Cortex of kidney (tissue), 1 donor: ENCODE measurements at places on chromosomes 5 and 9.

- DNase-seq = no peak
These were observed 2.6 kb downstream of the TSTD2 start for GRCh38 chr9:97630591-97630990.

DNA sequence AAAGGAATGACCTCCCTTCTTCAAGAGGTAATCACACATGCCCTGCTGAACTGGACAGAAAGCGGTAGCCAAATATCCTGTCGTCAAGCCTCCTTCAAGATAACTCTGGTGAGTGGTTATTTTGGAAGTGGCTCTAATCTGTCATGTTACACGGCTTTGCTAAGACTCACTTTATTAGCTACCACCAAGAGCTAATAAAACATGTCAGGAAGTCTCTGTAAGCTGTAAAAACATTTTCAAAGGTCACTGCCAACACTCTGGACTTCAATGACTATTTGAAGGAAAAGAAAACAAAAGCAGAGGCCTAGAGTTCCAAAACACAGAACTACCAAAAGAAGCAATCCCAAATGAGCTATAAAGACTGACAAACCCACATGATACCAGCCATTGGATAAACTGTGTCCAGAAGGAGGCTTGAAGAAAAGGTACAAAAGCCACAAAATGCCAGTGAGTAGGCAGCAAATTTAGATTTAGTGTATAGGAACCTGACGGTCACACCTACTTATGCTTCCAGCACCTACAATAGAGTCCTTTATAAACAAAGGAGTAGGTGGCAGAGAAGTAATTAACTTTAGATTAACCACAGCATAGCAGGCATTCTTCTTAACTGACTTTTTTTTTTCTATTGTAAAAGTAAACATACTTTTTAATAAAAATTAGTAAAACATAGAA is 97.3 kb upstream of the EQTN start:
- DNase-seq = no peak

- no peak for DNase-seq
These were observed 9.5 kb downstream of the CCDC187 start for GRCh38 chr9:136294437-136294836.

DNA sequence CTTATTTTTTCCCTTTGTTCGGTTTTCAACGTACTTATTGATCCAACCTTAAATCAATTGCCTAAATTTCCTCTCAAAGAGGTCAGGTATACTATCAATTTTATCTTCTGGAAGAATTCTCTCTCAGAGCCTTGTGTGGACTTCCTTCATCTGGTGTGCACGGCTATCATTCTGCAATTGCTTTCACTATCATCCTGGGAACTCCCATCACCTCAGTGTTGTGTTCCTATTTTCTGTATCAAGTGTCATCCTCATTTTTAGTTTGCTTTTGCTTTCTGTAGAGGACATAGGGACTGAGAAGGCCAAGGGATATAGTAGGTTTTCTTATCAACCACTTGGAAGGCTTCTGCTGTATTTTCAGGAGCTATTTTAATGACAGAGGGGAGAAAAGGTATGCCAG is 11.3 kb downstream of the STOM start:
- DNase-seq = no peak

- no peak for DNase-seq
These were observed 226.2 kb downstream of the CACNA1B start for GRCh38 chr9:138103849-138104206.

GRCh38 chr9:116656501-116656971 is 30.6 kb upstream of the TRIM32 start:
- DNase-seq = no peak

- no peak for DNase-seq
These were observed 92.6 kb downstream of the EFNA5 start for GRCh38 chr5:107578051-107578635.

GRCh38 chr5:96381526-96381925 is 51.5 kb downstream of the PCSK1 start:
- DNase-seq = no peak

DNA sequence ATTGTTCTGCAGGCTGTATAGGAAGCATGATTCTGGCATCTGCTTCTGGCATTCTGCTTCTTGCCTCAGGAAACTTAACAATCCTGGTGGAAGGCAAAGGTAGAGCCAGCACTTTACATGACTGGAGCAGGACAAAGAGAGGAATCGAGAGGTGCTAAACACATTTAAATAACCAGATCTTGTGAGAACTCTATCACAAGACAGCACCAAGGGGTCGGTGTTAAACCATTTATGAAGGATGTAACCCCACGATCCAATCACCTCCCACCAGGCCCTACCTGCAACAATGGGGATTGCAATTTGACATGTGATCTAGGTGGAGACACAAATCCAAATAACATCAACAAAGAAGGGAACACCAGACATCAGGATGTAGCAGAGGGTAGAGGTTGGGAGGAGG is 221.5 kb downstream of the CDH12 start:
- DNase-seq = no peak

GRCh38 chr5:84045964-84046363 is 325.3 kb upstream of the HAPLN1 start:
- DNase-seq = no peak

DNA sequence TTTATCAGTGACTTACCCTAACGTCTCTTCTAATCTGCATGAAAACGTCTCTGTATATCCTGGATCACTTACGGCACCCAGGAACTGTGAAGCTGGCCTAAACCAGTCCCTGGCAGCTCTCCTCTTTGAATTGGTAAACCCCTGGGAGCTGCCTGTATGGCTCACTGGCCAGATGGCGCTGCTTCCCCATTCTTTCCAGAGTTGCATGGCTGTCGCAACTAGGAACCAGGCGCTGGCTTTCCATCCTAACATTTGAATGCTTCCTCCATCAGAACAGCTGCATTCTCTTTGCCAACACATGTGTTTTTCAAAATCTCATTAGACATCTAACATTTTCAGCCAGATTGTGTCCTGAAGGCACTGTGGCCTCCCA is 8.0 kb upstream of the PCA3 start:
- DNase-seq = no peak

DNA sequence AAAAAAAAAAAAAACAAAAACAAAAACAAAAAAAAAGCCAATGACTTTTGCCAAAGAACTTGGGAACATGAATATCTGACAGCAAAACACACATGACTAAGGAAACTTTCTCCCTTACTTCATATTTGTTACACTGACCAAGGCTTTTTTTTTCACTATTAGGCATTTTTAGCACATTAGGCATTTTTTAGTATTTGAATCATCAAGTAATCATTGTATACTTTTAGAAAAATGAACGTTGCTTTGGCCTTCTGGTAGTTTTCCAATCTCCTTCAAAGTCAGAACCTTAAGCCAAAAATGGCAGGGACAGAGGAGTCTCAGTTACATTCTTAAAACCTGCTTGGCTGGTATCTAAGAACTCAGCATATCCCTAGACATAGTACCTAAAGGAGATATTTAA is 19.3 kb downstream of the NREP start:
- DNase-seq = no peak

- DNase-seq = no peak
These were observed 78.0 kb downstream of the ARHGAP26 start for GRCh38 chr5:142847898-142848790.

- no peak for DNase-seq
These were observed 44.0 kb upstream of the RNU6ATAC start for GRCh38 chr9:134208310-134208841.

- no peak for DNase-seq
These were observed 66.8 kb downstream of the INSYN2B start for GRCh38 chr5:169913479-169913878.

GRCh38 chr5:9534881-9535517 is 10.9 kb downstream of the SEMA5A start:
- no peak for DNase-seq

DNA sequence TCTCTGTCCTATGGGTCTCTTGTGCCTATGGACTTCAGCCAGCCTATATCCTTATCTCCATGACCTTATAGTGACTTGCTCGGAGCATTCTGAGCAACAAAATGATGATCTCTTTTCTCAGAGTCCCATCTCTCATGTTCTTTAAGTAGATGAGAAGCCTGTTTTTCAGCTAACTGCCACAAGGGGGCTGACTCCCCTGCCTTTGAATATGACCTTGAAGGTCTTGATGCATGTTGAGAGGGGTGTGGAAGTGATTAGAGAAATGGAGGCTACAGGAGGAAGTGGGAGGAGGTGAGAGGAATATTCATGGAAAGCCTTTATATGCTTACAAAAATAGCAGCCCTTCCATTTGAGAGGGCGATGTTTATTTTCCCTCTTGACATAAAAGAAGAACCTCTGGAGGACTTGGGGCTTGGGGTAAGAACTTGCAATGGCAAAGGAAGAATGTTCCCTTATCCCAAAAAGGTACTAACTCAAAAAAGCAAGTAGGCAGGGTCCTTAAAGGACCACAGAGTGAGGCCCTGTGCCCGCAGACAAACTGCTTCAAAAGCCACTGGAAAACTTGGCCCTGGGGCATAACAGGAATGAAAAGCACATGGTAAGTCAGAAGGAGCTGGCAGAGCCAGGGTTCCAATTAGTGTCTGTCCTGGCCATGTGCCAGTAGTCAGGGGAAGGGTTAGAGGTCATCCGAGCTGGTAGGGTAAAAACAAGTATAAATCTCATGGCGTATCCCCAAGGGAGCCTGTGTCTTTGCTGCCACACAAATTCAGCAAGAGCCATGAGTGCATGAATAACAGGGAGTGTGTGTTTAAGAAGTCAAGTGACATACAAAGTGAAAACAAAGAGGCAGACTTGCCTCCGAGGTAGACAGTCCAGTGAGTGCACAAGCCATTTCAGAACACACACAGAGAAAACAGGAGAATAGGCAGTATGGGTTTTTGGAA is 39.1 kb downstream of the FGD3 start:
- no peak for DNase-seq

DNA sequence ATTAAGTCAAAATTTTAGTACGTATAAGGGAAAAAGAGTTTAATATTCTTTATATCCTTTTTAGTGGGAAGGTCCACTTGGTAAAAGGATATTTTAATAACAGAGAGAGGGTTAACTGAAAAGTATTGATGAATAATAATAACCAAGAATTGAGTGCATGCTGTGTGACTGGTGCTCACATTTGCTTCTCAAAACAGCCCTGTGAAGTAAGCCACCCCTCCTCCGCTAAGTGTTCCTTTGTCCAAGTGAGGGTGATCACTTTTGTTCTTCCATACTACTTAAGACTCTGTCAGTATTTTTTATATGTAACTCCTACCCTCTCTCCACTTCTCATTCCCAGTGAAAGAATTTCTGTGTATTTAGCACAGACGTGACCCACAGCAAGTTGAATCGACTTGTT is 51.5 kb downstream of the SLC44A1 start:
- DNase-seq = no peak

GRCh38 chr9:86075132-86076109 is 23.9 kb downstream of the GOLM1 start:
- DNase-seq = no peak

DNA sequence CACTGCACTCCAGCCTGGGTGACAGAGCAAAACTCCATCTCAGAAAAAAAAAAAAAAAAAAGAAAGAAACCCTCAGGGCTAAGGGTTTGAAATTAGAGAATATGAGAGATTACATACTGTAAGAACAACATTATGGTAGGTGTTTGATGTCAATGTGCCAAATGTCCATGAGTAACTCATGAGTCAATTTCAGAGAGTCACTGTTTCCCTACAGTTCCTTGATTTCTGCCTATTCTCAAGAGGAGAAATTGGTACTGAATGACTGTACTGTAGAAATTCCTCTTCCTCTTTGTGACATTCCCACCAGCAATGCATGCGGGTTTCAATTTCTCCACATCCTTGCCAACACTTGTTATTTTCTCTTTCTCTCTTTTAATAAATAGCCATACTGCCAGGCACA is 35.2 kb downstream of the MARVELD2 start:
- no peak for DNase-seq

GRCh38 chr5:175659546-175660253 is 1.8 kb downstream of the HRH2 start:
- DNase-seq = no peak

DNA sequence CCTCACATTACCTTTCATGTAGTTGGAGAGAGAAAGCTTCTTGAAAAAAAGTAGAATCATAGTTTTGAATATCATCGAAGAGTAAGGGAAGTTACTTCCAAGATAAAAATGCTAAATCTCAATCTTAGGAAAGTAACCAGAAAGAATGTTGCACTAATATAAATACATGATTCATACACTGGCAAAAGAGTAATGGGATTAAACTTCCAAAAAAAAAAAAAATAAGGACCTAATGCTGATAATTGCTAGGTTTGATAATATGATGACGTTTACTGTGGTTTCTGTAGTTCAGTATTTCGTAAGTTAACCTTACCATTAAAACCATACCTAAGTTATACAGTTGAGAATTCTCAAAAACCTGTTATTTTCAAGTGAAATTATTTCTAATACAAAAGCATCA is 573.8 kb upstream of the CDH9 start:
- DNase-seq = no peak

GRCh38 chr5:134813407-134813806 is 32.4 kb upstream of the C5orf24 start:
- no peak for DNase-seq

GRCh38 chr9:100083448-100084127 is 15.2 kb downstream of the ERP44 start:
- no peak for DNase-seq

- no peak for DNase-seq
These were observed 45.7 kb downstream of the POC5 start for GRCh38 chr5:75671506-75671905.

GRCh38 chr5:3060283-3060682 is 308.8 kb upstream of the IRX2 start:
- DNase-seq = no peak

GRCh38 chr9:133822430-133823065 is 84.4 kb upstream of the SARDH start:
- no peak for DNase-seq

- DNase-seq = no peak
These were observed 19.5 kb downstream of the B4GALT1 start for GRCh38 chr9:33147416-33148169.
